Liver (tissue), 10 donors: ENCODE measurements at places on chromosomes 12 and 14. TPM values are rescaled to one million over a fixed set of nuclear protein-coding genes. Genes with fewer than 3 reads are reported as not detected.

- no peaks in the 10 kb centered on the region for H3K27me3 ChIP-seq
- H3K36me3 ChIP-seq: no peaks in the 10 kb centered on the region
- H3K27ac ChIP-seq: no peak overlapping the region
- no peak for DNase-seq
- peaks cover 1% of the 10 kb centered on the region for H3K4me1 ChIP-seq
Observed at GRCh38 chr12:120866108-120866507, 38.0 kb downstream of the SPPL3 start.

- H3K4me3 ChIP-seq: no peak overlapping the region
- no peak for DNase-seq
- H3K4me1 ChIP-seq: no peaks in the 10 kb centered on the region
- no peaks in the 10 kb centered on the region for H3K27me3 ChIP-seq
- no peak overlapping the region for H3K27ac ChIP-seq
- peaks cover 4% of the 10 kb centered on the region for H3K36me3 ChIP-seq
Observed at GRCh38 chr12:109927622-109928021, 27.5 kb downstream of the TCHP start.

DNA sequence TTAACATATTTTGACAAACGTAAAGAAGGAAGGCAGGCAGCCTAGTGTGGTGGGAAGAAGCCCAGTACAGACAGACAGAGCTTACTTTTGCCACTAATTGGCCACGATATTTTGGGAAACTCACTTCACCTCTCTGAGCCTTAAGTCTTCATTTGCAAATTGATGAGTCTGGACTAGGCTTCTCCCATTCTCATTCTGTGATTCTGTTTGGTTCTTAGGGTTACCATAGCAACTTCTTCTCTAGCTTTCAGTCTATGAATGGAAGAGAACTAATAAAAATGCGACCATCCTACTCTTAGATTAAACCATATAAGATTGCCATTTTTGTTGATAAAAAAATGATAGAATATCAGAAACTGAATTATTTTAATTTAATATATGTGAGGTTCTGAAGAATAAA is 210.5 kb downstream of the SNAPC1 start:
- no peak for DNase-seq
- no peaks in the 10 kb centered on the region for H3K36me3 ChIP-seq
- no peak overlapping the region for H3K27ac ChIP-seq

GRCh38 chr14:24681056-24681455 is 47.1 kb upstream of the GZMB start:
- no peaks in the 10 kb centered on the region for H3K4me1 ChIP-seq
- no peaks in the 10 kb centered on the region for H3K27me3 ChIP-seq
- H3K27ac ChIP-seq: no peak overlapping the region
- no peak for DNase-seq

- H3K36me3 ChIP-seq: no peaks in the 10 kb centered on the region
- no peak for DNase-seq
- H3K4me3 ChIP-seq: no peak overlapping the region
- H3K27me3 ChIP-seq: no peaks in the 10 kb centered on the region
Observed at GRCh38 chr12:101824831-101825230, 5.9 kb downstream of the GNPTAB start.

- H3K4me1 ChIP-seq: no peaks in the 10 kb centered on the region
- H3K27ac ChIP-seq: no peak overlapping the region
- H3K27me3 ChIP-seq: no peaks in the 10 kb centered on the region
- no peak for DNase-seq
Observed at GRCh38 chr12:9039397-9039977, 50.1 kb downstream of the KLRG1 start.

KRT72 gene
- total RNA-seq: not detected

IFI27L2 gene
- total RNA-seq: 6.1 TPM

MSRB3 gene
- 5.2 TPM for total RNA-seq

WBP11 gene
- 10.9 TPM for total RNA-seq
